Type B pancreatic cell (in vitro differentiated cells): ENCODE measurements at places on chromosomes 11 and 22.
A peak's percentile ranks its signal among the peaks of the same experiment; 100 is the strongest.

- peaks cover 15% of the 10 kb centered on the region for H3K4me1 ChIP-seq
- H3K27me3 ChIP-seq: no peaks in the 10 kb centered on the region
- no peak overlapping the region for H3K27ac ChIP-seq
- no peaks in the 10 kb centered on the region for H3K36me3 ChIP-seq
- H3K4me3 ChIP-seq: no peak overlapping the region
Observed at GRCh38 chr11:110903378-110903777, 191.1 kb upstream of the ARHGAP20 start.

DNA sequence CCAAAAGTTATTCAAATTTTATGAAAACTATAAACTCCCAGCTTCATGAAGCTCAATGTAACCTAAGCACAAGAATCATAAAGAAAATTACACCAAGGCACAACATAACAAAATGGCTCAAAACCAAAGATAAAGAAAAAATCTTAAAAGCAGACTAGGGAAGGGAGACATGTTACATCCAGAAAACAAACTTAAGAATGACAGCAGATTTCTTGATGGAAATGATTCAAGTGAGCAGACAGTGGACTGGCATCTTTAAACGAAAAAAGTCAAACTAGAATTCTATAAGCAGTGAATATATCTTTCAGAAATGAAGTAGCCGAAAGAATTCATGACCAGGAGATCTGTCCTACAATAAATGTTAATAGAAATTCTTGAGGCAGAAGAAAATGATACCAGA lies 75.6 kb downstream of the SHANK2 start:
- H3K27me3 ChIP-seq: no peaks in the 10 kb centered on the region
- peaks cover 25% of the 10 kb centered on the region for H3K4me1 ChIP-seq
- peaks cover 8% of the 10 kb centered on the region for H3K36me3 ChIP-seq
- H3K4me3 ChIP-seq: no peak overlapping the region
- H3K27ac ChIP-seq: no peak overlapping the region

DNA sequence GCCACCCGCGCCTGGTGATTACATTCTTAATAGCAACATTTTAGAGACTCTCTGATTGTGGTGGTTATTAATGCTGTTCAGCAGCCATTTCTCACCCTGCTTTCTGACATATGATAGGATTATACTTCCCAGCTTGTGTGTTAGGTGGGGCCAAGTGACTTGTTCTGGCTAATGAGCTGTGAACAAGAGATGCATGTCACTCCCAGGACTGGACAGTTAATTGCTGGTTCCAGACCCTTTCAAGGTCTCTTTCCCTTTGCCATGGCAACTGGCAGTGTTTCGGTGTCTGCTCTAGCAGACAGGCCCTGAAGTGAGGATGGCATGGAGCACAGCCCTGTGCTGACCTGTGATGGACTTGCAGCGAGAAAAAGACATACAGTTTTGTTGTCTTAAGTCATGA lies 8.9 kb upstream of the PTPRJ start:
- no peak for DNase-seq
- H3K27ac ChIP-seq: no peak overlapping the region
- H3K27me3 ChIP-seq: no peaks in the 10 kb centered on the region
- H3K36me3 ChIP-seq: no peaks in the 10 kb centered on the region

- H3K4me3 ChIP-seq: no peak overlapping the region
- H3K27ac ChIP-seq: no peak overlapping the region
- DNase-seq: peak; percentile 36
Observed at GRCh38 chr22:47592791-47593190, 830.3 kb downstream of the TBC1D22A start.

DNA sequence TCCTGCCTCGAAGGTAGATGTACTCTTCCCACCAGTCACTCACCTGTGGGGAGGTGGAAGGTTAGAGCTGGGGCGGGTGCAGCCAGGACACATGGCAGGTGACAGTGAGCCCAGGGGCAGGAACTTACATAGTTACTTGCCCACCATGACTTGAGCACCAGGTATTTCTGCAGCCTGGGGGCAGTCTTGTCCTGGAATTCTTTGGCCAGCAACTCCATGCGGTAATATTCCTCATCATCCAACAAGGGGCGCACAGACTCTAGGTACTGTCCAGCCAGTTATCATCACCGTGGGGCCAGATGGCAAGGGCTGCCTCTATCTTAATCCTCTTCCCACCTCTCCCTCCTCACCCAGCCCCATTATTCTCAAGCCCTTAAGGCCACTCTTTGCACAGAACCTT lies 2.2 kb downstream of the CPT1B start:
- no peaks in the 10 kb centered on the region for H3K4me1 ChIP-seq
- H3K4me3 ChIP-seq: no peak overlapping the region
- no peak overlapping the region for H3K27ac ChIP-seq
- no peaks in the 10 kb centered on the region for H3K27me3 ChIP-seq
- H3K36me3 ChIP-seq: peaks cover 3% of the 10 kb centered on the region

- H3K36me3 ChIP-seq: peaks cover 7% of the 10 kb centered on the region
- no peak overlapping the region for H3K27ac ChIP-seq
- no peak overlapping the region for H3K4me3 ChIP-seq
- H3K4me1 ChIP-seq: no peaks in the 10 kb centered on the region
- no peaks in the 10 kb centered on the region for H3K27me3 ChIP-seq
Observed at GRCh38 chr11:9126636-9127035, 35.2 kb upstream of the SCUBE2 start.

GRCh38 chr22:37229012-37229804 lies 14.9 kb downstream of the RAC2 start:
- no peaks in the 10 kb centered on the region for H3K4me1 ChIP-seq
- H3K27ac ChIP-seq: no peak overlapping the region
- no peak for DNase-seq
- H3K27me3 ChIP-seq: peaks cover 12% of the 10 kb centered on the region

DNA sequence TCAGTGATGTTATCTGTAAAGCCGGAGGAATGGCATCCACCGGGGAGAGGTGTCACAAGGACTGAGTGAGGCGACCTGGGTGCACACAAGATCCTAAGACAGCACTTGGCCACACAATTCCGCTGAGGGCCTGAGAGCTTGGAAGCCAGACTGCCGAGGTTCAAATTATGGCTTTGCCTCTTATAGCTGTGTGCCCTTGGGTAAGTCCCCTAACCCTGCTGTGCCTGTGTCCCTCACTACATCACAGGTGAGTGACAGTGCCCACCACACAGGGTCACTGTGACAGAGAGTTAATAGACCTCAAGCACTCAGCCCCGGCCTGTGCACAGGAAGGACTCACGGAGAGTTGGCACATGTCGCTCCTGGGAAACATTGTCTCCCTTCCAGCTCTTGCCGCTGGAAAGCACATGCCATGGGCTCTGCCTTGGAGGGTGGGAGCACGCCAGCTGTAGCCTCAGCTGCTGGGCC lies 592 bp downstream of the RHOD start:
- H3K27me3 ChIP-seq: no peaks in the 10 kb centered on the region
- peak overlapping the region; percentile 82 for H3K4me3 ChIP-seq
- H3K36me3 ChIP-seq: peaks cover 4% of the 10 kb centered on the region
- peak overlapping the region; percentile 76 for H3K27ac ChIP-seq
- DNase-seq: no peak

GRCh38 chr11:2375341-2375853 lies 1.7 kb upstream of the CD81 start:
- peaks cover 5% of the 10 kb centered on the region for H3K4me1 ChIP-seq
- H3K27ac ChIP-seq: no peak overlapping the region
- peak overlapping the region; percentile 82 for H3K4me3 ChIP-seq
- H3K36me3 ChIP-seq: no peaks in the 10 kb centered on the region

DNA sequence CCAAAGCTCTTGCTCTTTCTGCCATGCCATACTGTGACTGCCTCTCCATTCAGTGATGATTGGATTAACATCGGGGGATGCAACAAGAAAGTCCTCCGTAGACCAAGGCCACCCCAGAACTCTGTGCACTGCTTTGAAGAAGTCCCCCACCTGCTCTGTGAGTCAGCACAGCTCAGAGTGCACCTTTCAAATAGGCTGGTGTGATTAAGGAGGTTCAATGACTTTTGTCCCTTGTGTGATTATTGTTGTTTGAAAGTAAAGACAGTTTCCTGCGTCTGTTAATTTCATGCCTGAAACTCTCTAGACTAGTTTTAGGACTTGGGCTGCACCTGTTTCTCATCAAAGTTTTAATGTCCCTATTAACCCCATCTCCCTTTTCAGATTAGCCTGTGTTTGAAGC lies 33.0 kb upstream of the DBX1 start:
- peaks cover 8% of the 10 kb centered on the region for H3K4me1 ChIP-seq
- no peak overlapping the region for H3K27ac ChIP-seq
- H3K27me3 ChIP-seq: peaks cover 38% of the 10 kb centered on the region
- H3K4me3 ChIP-seq: no peak overlapping the region
- DNase-seq: no peak
- no peaks in the 10 kb centered on the region for H3K36me3 ChIP-seq

DNA sequence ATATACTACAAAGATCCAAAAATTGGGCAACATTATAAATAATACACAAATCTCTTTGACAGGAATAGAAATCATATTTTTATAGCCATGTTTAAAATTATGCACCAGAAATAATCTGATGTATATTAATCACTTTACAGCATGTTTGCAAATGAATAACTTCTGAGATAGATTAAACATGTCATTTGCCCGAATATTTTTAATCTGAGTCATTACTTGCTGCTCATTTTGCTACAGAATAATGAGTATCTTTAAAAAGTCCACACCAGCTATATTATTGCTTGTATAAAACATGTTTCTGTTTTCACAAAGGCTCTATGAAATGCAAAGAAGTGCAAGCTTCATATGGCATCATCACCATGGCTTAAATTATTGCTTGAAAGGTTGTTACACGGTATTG lies 336.8 kb downstream of the GUCY1A2 start:
- no peaks in the 10 kb centered on the region for H3K4me1 ChIP-seq
- no peaks in the 10 kb centered on the region for H3K27me3 ChIP-seq
- no peak overlapping the region for H3K27ac ChIP-seq
- H3K36me3 ChIP-seq: no peaks in the 10 kb centered on the region
